Activated naive CD4-positive, alpha-beta T cell (primary cell): ENCODE measurements at places on chromosomes 5 and 9.

- no peak for DNase-seq
Measured at GRCh38 chr9:88974641-88975040, 16.6 kb upstream of the S1PR3 start.

DNA sequence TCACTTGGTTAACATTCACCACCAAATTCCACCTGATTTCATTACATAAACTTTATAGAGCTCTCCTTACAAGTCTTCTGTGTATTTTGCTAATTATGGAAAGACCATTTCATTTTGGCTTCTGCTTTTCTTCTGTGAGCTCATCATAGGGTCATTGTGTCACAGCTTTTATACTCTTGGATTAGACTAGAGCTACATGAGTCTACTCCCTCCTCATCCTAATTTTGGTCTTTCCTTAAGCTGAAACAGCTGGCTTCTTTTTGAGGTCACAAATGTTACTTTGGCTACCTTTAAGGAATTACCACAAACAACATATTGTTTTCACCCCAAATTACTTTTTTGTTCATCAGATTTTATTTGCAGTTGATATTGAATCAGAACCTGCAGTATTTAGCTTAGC lies 103.0 kb downstream of the NPR3 start:
- no peak for DNase-seq

- no peak for DNase-seq
Measured at GRCh38 chr9:93054758-93055704, 3.5 kb upstream of the SUSD3 start.

DNA sequence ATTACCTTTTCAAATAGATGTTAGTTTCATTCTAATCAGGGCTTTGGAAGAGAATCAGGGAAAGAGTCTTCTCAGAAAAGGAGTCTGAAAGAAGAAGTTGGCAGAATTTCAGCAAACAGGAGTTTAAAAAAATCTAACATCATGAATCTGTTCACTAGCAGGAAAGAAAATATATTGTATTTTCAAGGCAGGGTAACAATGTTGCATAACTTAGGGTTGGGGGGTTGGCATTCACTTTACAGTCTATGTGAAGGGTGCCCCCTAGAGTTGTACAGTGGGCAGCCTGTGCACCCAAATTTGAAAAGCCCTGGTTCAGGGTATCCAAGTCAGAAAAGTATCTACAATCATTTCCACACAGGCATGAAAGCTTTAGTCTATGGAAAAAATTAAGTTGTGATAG lies 348.4 kb upstream of the SLC30A5 start:
- DNase-seq: no peak

DNA sequence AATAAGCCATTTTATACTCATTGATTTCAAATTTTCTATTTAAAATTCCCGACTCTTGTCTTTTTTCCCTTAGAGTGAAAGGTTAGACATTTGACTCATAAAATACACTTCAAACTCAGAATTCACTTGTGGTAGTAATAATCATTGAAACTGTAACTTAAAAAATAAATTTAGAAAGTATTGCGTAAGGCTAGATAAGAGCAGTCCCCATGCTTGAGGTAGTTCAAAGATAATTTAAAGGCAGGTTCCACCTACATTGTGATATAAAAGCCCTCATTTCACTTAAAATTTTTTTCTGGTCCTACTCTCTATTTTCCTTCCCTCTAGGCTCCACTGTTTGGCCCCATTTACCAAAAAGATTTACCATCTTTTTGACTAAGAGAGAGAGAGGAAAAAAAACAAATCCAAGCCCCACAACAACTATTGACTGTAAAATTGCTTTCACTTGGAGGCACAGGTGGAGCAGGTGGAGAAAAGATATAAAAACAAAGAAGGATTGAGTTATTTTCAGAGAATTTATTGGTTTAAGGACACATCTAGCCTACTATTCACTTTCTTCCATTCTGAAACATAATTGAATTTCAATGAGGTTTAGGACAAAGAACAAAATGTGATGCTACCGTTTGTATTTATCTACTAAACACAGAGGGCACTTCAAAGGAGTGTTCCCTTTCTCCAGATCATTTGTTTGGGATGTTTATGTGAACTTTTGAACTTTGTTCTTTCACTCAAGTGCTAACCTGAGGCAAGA lies 61.0 kb downstream of the FBXO4 start:
- DNase-seq: no peak

DNA sequence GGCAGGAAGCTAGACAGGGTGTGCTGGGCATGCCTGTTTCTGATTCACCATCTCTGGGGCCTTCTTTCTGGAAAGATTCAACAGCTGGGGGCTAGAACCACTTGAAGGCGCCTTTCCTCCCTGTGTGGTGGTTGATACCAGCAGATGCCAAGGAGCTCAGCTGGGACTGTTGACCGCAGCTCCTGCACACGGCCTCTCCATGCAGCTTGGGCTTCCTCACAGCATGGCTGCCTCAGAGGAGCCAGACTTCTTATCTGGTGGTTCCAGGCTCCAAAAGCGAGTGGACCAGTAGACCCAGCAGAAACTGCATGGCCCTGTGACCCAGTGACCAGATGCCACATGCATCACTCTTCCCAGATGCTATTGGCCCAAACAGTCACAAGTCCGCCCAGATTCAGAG lies 74.7 kb upstream of the COL5A1 start:
- no peak for DNase-seq

DNA sequence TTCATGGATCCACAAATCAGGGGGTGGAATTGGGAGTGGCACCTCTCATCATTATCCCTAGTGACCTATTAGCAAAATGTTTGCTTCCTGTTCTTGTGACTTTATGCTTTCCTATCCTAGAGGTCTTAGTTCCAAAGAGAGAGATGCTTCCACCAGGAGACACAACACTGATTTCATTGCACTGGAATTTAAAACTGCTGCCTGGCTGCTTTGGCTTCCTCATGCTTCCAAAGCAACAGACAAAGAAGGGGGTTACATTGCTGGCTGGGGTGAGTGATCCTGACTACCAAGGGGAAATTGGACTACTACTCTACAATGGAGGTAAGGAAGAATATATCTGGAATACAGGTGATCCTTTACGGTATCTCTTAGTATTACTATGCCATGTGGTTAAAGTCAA lies 69.2 kb upstream of the SH3GL2 start:
- no peak for DNase-seq

DNA sequence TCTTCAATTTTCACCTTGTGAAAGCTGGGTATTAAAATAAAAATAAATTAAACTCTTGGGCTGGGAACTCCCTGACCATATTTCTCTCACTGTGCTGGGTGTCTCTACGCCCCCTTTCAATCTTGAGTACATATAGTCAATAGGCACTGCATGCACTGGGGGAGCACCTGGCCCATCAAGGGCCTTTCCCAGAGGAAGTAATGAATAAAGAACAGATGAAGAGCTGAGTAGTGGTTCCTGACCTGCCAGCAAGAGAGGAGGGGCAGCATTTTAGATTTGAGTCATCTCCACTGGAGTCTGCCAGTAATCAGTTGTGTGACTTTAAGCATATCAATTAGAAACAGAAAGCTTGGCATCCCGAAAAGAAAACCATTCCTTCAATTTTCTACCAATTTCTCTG lies 6.2 kb downstream of the MAPKAP1 start:
- DNase-seq: no peak

GRCh38 chr5:107900721-107901120 lies 230.0 kb upstream of the EFNA5 start:
- no peak for DNase-seq

GRCh38 chr5:107680099-107680498 lies 9.4 kb upstream of the EFNA5 start:
- DNase-seq: no peak

GRCh38 chr5:93593476-93594131 lies 10.6 kb downstream of the NR2F1 start:
- DNase-seq: no peak

DNA sequence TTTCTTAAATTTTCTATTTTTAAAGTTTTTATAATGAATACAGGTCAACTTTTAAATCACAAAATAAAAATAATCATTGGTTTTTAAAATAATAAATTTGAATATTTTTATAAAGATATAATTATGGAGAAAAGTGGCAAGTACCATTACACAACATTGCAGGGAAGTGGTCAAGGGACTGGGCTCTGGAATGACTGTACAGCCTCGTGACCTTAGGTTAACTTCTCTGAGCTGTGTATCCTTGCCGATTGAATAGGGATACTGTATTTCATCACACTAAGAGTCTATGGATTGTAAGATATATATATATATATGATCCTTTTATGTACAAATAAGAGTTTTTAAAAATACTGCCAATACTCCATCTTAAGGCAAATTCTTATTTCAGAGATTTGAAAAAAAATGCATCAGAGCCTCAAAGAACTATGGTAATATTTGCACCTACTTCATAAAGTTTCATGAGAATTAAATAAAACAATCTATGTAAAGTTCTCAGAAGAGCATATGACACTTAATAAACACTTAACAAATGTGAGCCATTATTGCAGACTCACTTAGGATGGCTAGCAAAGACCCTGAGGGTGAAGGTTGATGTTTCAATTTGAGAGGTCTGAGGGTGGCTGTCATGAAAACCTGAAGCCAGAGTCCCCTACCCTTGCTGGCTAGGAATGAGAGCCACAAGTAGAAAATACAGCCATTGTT lies 136.5 kb downstream of the CCDC192 start:
- DNase-seq: no peak

- DNase-seq: no peak
Measured at GRCh38 chr5:103569313-103570060, 6.9 kb upstream of the NUDT12 start.

DNA sequence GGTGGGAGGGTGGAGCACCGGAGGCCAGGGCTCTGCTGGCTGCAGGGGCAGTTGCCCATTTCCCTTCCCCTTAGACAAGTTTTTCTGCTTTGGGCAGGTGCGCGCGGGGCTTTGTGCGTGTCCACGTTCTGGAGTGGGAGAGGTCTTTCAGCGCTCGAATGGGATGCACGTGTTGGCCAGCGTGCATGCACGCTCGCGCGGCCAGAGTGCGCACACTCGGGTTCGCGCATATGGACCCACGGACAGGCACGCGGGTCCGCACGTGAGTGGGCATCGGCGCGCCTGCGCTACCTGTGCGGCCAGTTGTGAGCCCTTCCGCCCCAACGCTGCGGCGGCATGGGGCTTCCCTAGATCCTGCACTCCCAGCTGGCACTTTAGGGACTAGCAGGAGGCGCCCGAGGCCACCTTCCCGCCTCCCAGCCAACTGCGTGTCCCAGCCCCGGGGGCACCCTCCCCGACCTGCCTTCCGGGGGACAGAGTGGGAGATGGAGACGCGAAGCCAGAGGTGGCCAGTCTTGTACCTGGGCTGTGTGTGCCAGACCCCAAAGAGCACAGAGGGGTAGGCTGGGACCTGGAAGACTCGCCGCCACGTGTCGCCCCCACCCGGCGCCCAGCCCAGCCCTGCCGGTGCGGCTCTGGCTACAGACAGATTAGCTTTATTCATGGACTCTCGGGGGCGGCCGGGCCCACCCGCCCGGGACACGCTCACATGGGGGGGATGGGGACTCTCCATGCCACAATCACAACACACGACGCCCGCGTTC lies 9.8 kb upstream of the GPRIN1 start:
- DNase-seq: no peak

DNA sequence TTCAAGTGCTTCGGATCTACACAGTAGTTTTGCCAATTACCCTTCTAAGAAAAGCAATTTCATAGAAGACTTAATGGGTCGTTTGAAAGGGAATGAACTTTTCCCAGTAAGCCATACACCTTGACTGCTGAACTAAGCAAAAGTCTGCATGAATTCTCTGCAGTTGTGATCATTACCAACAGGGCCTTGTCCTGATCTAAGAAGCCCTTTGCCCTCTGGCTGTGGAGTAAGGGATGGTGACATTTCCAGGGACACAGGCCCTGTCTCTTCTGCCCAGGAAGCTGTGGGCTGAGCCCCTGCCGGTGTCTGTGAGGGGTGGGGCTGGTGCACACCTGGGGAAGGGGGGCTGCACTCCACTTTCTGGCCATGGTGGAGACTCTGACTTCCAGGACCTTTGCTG lies 30.5 kb downstream of the ZDHHC11 start:
- DNase-seq: no peak

DNA sequence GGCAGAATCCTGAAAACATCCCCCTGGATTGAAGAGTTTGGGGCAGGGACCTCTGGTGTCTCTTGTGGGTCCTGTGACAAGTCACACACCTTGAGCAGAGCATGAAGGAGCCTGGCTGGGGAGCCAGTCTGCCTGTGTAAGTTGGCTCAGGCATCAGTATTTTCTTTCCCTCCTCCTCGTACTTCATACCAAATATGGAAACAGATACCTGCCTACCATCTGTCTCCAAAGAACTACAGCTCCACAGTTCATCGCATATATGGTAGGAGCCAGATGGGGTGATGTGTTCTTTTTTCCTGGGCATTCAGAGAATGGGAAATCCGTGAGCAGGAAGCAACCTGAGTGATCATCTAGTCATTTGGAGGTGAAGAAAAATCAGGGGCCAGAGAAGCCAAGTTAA lies 177.3 kb upstream of the RAD23B start:
- no peak for DNase-seq

- no peak for DNase-seq
Measured at GRCh38 chr5:10562201-10563109, 1.4 kb upstream of the ANKRD33B start.

DNA sequence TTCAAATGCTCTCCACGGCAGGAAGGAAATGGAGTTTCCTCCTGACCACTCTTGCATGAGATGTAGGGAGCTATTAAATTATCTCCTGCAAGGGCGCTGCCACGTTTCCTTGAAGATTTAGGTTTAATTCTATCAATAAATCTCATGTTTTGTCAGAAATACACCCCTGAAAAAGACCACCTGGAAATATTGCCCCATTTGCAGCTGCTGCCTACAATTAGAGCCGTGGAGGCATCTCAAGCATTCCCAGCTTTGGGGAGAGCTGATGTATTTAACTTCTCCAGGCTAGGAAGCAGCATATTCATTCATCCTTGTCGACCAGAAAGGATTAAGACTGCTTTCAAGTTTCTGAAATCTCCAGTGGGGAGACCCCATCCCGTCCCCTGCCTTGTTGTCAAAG lies 40.5 kb downstream of the CCNJL start:
- DNase-seq: no peak

- no peak for DNase-seq
Measured at GRCh38 chr5:150329038-150329437, 26.3 kb upstream of the ARSI start.

DNA sequence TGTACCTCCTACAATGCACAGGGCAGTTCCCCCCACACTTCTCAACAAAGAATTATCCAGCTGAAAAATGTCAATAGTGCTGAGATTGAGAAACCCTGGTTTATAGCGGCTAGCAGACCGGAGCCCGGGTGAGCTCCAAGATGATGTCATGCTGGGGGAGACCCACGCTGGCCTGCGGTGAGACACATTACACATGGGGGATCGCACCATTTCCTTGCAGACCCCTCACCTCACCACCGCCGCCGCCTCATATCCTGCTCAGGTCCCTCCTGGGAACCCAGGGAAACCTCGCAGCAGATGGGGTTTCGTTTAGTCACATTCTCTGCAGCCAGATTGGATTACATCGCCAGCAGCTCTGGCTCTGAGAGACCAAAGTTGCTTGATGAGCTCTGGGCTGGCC lies 14.7 kb upstream of the TNC start:
- no peak for DNase-seq
